Naive thymus-derived CD8-positive, alpha-beta T cell (primary cell): ENCODE measurements at places on chromosomes 5 and 9. TPM values are rescaled to one million over a fixed set of nuclear protein-coding genes. Genes with fewer than 3 reads are reported as not detected.

The TSSK1B gene
- not detected for total RNA-seq

The CDKN2B gene
- total RNA-seq: not detected

The CCNJL gene
- total RNA-seq: not detected

The MRPL50 gene
- 21.3 TPM for total RNA-seq

The MYOZ3 gene
- not detected for total RNA-seq

The ZNF300 gene
- total RNA-seq: 4.8 TPM

The C9orf153 gene
- total RNA-seq: 0.77 TPM

The NR2F1-AS1 gene
- total RNA-seq: not detected

The PCDHB16 gene
- not detected for total RNA-seq

The NR5A1 gene
- total RNA-seq: not detected

The FCN2 gene
- not detected for total RNA-seq

The CARD9 gene
- total RNA-seq: 0.85 TPM

The PTGDS gene
- not detected for total RNA-seq

The FOXD4 gene
- not detected for total RNA-seq

The SLC34A1 gene
- 0.25 TPM for total RNA-seq

The DCTN4 gene
- 49.4 TPM for total RNA-seq

The CCNI2 gene
- 10.0 TPM for total RNA-seq

The BARHL1 gene
- total RNA-seq: not detected

The PBX3 gene
- 27.5 TPM for total RNA-seq

The FOXD4L3 gene
- 0.29 TPM for total RNA-seq

The CARD6 gene
- total RNA-seq: 1.7 TPM

The MEF2C gene
- 8.9 TPM for total RNA-seq
